Stimulated activated CD4-positive, alpha-beta T cell treated with anti-CD3 and anti-CD28 coated beads, Interleukin-1b, Interleukin-23, amount 100 ng/mL, for 1 hour (primary cell): ENCODE measurements at places on chromosomes 16 and 17.

DNA sequence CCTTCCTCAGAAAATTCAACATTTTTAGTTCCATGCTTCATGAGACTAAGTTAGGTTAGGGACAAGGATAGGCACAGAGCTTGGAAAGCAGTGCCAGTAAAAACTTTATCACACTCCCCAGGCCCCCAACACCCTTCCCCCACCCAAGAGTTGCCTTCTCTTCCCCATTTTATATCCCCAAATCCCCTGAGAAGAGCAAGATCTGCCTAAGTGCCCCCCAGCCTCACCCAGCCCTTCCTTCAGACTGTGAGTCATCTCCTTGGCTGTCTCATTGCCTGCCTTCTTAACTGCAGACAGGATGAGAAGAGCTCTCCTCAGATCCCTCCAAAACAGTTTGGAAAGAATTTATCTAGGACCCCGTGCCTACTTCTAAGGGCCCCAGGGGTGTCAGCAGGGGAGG lies 55.8 kb downstream of the NEUROD2 start:
- DNase-seq = no peak

DNA sequence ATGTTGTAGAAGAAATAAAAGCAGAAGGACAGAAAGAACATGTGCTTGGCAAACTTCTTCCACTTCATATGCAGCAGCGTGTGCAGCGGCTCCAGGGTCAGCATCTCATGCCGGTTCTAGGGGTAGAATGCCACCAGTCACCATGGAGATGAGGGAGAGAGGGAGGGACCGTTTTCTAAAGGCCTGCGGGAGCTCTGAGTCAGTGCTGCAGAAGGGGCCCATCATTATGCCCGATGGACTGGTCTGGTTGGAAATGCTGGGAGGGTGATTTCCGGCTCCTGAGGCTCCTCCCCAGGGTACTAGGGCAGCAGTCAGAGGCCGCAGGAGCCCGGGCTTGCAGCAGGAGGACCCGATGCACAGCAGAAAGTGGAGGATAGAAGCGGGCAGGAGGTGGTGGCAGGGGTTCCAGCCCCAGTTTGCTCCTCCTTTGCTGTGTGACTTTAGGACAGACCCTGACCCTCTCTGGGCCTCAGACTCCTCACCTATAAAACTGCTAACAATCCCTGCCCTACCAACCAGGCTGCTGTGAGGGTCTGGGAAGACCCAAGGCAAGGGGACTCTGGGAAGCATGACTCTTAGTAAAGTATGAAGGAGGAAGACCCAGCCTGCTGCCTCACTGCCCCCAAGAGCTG lies 28.6 kb downstream of the TRPV3 start:
- DNase-seq = no peak

DNA sequence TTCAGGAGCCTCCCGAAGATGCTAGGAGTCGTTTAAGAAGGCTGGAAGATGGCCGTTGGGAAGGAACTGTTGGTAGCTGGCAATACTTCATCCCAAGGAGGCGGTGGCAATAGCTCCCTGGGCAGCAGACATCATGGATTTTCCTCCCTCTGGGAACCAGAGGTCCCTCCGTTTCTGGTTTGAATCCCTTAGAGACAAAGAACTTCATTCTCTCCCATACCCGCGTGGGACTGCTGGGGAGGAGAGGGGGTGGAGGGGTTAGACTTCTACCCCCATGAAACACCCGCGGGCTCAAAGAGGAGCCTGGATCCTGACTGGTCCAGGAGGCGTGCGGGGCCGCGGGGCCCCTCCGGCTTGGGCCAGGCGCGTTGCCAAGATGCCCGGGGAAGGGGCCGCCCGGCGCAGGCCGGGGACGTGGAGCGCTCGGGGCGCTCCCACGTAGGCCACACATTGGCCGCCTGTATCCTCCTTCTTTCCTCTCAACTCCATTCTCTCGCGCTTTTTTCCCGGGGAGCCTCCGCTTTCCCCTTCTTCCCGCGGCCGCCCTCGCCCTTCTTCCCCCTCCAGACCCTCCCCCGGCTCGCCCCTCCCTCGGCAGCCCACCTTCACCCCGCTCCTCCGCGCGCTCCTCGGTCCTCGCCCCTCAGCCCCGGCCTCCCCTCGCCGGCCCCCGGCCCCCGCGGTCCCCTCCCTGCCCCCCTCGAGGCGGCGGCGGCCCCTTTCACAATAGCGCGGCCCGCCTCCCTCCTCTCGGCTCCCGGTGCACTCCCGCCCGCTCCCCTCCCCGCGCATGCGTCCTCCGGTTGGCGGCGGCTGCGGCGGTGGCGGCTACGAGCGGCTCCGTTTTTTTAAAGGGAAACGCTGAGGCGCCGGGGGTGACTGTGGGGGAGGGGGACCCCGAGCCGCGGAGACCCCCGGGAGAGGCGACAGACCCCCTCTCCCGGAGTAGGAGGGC lies at the start of gene MSL1:
TSS of gene MSL1 (plus strand) at position 791 of the 955 bp plus-strand sequence. CDS start 642 bp downstream, outside the sequence.
- DNase-seq = peak; percentile 79

DNA sequence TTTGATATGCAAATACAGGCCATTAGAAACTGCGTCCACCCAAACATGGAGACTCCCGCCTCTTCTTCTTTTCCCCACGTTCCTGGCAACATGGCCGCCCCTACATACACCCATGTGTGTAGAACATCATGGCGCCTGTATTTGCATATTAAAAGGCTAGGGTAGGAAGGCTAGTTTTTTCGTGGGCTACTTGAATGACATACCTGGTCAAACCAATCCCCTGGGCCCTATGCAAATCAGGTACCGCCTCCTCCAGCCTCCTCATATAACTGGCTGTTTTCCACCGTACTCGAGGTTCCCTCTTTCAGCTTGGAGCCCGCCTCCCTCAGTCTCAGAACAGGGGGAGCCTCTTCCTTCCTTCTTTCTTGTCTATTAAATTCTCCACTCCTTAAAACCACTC lies 840 bp upstream of the CD300LB start:
- no peak for DNase-seq

GRCh38 chr16:3129137-3130131 lies 5.4 kb upstream of the ZNF213 start:
- no peak for DNase-seq

- DNase-seq = no peak
Observed at GRCh38 chr17:10318535-10318934, 54.3 kb downstream of the MYH13 start.

DNA sequence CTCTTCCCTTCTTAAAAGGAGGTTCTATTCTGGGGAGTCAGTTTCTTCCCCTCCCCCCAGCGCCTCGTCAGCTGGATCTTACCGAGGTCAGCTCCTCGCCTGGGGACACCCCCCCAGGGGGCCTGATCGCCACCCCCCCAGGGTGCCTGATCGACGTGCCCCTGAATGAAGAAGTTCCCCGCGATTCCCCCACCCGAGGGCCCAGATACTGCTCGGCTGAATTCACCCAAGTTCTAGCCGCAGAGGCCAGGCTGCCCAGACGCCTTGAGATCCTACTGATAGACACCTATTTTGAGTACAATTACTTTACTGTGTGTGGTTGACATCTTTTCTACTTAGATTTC lies 1.4 kb downstream of the RAB11FIP3 start:
- no peak for DNase-seq

DNA sequence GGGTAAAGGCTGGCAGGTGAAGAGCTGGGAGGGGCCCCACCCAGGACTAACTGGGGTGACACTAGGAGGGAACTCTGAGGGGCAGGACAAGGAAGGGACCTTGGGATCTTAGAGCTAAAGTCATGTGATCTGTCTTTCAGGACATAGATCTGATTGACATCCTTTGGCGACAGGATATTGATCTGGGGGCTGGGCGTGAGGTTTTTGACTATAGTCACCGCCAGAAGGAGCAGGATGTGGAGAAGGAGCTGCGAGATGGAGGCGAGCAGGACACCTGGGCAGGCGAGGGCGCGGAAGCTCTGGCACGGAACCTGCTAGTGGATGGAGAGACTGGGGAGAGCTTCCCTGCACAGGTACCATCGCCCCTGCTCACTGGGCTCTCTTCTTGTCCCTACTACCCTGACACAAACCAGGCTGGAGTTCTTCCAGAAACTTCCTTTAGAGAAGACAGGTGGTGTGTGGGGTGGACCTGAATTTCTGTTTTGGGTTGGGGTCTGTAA lies 8.1 kb downstream of the NFE2L1 start:
- no peak for DNase-seq

DNA sequence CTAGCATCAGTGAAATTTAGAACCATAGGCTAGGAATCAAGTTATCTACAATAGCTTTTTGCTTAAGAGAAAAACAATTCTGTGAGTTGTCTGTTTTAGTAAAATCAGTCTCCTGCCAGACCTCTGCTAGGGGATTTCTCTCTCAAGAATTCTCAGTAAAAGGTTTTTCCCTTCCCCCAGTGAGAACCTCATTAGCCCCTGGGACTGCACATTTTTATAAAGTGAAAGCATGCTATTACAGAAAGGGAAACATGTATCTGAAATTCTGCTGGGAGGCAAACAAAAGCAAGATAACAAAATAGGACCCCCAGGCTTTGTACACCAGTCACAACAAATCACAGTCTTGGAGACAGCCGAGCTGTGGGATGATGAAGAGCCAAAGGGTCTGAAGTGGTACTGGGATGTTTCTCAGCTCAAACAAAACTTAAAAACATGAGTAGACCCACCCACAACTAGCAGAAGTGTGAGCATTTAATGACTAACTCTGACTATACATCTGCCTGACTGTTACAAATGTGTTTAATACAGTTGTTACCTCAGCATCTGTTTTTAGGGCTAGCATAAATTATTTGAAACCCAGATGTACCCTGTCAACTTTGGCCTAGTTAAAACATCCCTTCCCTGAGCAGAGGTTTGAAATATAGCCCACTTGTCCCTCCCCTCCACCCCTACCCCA lies 20.0 kb upstream of the GLG1 start:
- no peak for DNase-seq

DNA sequence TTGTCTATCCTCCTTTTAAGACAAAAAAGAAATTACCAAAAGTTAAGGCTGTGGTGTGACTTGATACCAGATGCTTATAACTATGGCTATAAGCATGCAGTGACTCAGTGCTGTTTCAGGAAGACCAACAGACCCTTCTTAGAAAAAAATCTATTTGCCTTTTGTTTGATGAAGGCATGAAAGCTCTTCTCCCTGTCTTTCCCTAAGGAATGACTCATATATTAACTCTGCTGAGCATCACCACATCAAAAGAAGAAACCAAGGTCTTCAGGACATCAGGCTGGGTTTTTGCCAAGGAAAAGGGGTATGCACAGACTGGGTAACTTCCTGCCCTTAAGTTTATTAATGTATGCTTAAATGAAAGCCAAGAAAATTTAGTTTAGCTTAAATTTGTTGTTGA lies 47.1 kb downstream of the VMP1 start:
- DNase-seq = no peak

DNA sequence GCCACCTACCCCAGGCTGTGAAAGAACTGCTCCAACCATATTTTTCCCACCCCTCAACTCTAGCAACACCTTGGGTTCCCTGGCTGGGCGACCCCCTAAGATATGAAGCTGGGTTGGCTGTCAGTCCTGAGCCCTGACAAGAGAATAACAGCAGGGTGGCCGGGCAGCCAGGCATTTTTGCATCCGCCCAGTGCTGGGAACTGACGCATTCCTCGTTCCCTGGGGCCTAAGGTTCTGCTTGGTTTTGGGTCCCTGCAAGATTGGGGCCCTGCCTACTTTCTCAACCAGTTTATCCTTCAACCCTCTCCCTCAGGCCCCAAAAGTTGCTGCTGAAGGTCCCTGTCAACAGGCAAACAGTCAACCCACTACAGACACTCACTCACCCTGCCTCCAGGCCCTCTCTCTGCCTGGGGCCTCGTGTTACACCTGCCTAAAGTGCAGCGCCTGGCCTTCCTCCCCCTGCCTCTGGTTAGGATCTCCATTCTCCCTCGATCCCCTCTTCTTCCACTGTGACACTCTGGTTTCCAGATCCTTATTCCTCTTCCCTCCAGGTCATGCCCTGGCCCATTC lies 151.5 kb downstream of the STX8 start:
- no peak for DNase-seq

GRCh38 chr17:145671-146541 lies 8.5 kb downstream of the SCGB1C2 start:
- no peak for DNase-seq

GRCh38 chr16:31108035-31108793 lies at the start of gene BCKDK:
Gene BCKDK (plus strand): TSS chr16:31108386. CDS start chr16:31109224, 838 bp downstream.
- DNase-seq = no peak

DNA sequence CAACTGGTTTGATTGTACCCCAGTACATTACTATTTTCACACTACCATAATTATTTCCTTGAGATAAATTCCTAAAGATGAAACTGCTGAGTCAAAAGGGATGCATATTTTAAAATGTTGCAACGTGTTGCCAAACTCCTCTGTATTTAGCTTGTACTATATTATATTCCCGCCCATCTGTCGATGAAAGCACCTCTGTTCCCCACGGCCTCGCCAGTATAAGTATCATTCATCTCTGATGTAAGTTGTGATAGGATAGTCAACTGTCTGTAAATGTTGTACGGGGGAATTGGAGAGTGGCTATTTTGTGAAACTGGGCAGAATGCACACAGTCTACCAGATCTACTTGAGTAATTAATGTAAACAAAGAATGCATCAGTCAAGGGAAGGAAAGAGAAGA lies 47.7 kb upstream of the TNRC6A start:
- DNase-seq = no peak

- no peak for DNase-seq
Observed at GRCh38 chr16:64981568-64982281, 140.1 kb downstream of the CDH11 start.

- DNase-seq = no peak
Observed at GRCh38 chr17:82568997-82569393, 49.5 kb downstream of the FOXK2 start.

- DNase-seq = no peak
Observed at GRCh38 chr16:65373097-65373496, 251.2 kb upstream of the CDH11 start.

DNA sequence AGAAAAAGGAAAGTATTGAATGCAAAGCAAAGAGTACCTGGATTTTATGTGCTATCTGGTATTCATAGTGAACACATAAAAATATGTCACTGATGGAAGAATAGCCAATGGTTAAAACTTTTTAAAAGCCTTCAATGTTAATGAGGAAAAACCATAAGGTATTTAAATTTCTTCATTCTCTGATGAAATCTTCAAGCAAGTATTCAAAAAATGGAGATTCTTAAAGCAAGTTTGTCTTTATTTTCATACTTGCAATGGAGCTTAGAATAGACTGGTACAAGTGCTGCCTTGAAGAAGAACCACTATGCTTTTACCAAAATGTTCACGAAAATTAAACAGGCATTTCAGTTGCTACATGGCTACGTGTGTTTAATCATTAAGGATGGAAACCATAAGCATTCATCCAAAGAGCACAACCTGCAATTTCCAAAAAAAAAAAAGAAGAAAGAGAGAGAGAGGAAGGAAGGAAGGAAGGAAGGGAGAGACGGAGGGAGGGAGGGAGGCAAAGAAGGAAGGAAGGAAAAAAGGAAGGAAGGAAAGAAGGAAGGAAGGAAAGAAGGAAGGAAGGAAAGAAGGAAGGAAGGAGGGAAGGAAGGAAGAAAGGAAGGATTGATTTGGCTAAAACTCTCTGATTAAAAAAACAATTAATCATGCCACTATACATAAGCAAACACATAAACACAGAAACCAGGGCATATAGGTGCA lies 17.6 kb downstream of the HS3ST3A1 start:
- no peak for DNase-seq

GRCh38 chr17:45338023-45338781 lies 21.4 kb upstream of the MAP3K14 start:
- DNase-seq = no peak

- DNase-seq = no peak
Observed at GRCh38 chr16:56939801-56940200, 7.9 kb downstream of the HERPUD1 start.

- DNase-seq = no peak
Observed at GRCh38 chr17:40582328-40582901, 17.1 kb upstream of the CCR7 start.

- no peak for DNase-seq
Observed at GRCh38 chr17:57945996-57946797, 9.0 kb downstream of the CUEDC1 start.
